ENCODE measurements at places on chromosomes 12 and 14.

GRCh38 chr14:55129428-55130195, 560 bp downstream of the LGALS3 start:
- peak; percentile 65 for DNase-seq

GRCh38 chr14:36423430-36423829, 96.6 kb downstream of the NKX2-1 start:
- no peak for DNase-seq

DNA sequence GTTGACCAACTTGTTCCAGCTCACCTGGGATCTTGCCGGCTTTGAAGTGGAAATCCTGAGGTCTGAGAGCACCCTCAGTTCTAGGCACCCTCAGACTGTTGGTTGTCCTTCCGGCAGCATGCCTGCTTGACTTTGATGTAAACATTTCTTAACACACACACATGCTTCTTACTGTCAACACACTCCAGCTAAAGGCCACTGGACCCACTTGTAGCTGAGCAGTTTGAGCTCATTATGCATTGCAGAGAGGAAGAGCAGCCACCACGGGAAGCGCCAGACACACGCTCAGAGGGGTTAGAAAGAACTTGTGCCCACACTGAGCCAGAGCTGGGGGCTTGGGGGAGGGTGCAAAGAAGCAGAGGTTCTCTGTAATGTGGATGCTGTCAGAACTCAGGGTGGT, 55.8 kb downstream of the TNFAIP2 start:
- no peak for DNase-seq

DNA sequence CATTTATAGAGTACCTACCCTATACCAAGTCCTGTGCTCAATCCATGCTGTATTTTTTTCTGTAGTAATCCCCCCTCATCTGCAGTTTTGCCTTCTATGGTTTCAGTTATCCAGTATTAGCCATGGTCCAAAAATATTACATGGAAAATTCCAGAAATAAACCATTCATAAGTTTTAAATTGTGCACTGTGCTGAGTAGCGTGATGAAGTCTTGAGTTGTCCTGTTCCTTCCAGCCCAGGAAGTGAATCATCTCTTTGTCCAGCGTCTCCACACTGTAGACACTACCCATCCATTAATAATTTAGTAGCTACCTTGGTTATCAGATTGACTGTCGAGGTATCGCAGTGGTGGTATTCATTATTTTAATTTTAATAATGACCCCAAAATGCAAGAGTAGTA, 54.2 kb downstream of the SUDS3 start:
- no peak for DNase-seq

DNA sequence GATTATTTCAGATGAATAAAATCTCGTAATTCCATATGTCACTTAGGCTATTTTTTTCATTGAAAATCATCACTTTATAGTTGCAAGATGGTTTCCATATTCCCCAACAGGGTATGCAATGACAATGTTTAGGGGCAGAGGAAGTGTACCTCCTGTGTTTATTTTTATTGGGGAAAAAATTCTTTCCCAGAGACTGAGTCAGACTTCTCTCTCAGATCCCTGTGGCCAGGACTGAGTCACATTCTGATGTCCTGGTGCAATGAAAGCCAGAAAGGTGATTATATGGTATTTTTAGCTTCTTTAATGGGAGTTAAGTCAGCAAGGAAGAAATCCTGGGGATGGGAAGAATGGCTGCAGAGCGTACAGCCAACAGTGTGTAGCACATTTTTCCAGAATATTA, 196.9 kb upstream of the ALG10 start:
- no peak for DNase-seq

DNA sequence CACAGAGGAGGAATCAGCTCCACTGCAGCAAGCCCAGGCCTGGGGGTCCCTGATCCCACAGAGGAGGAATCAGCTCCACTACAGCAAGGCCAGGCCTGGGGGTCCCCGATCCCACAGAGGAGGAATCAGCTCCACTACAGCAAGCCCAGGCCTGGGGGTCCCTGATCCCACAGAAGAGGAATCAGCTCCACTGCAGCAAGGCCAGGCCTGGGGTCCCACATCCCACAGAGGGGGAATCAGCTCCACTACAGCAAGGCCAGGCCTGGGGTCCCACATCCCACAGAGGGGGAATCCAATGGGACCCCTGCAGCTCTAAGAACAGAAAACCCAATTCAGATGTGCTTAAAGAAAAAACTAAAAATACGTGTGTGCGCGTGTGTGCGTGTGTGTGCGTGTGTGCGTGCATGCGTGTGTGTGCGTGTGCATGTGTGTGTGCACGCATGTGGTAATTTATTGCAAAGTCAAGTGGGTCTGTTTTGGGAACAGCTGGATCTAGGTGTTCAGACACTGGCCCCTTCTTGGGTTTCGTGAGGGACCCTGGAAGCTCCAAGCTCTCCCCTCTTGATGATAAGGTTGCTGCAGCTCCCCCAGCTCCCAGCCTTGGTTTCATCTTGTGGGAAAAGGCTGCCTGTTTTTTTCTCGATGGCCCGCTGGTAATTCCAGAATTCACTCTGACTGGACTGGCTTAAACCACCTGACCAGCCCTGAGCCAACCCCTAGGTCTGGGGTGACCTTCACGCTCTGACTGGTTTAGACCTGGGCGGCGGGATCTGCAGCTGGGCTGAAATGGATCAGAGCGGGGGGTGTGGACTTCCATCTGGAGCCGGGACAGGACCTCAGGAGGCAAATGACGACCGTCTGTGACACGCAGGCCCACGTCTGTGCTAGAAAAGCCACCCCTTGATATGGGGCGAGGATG, 47.1 kb downstream of the GALNT9 start:
- DNase-seq = no peak

DNA sequence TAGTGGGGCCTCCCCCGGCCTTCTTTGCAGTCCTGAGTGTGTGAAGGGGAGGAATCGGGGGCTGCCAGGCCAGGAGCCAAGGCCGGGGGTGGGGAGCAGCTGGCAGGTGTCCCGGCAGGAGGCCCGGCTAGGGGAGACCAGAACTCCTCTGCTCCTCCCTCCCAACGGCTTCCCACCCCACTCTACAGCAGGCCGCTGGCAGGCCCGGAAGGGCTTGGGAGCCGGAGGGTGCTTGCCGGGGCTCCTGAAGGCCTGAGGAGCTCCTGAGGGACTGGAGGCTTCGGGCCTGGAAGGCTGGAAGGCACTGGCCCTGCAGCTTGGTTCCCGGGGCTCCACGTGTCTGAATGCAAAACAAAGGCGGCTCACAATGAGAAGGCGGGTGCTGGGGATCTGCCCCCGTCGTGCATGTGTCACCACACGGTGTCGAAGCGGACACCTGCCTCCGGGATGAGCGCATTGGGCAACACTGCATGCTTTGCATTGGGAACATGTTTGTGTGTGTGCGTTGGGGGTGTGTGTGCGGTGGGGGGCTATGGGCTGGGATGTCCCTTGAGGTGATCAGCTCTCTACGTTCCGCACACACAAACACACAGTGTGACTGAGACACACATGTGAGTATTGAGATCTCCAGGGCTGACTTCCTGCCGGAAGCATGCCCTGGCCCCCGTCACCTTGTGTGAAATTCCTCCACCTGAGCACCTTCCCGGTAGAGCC, 30.9 kb upstream of the ANKRD9 start:
- no peak for DNase-seq

DNA sequence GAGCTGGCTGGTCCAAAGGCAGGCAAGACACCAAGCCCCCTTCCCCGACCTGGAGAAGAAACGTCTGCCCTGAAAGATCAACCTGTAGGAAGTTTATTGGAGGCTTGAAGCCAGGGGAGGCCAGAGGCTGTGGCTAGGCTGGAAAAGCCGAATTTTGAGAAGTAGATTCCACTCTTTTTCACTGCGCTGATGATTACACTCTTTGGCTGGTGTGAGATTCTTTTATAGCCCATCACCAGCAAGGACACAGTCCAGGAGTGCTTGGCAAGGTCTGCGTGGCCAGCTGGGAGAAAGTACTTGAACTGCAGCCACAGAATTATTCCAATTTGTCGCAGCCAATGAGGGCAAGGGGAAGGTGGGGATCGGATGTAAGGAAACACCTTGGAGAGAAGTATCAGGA, 45.0 kb downstream of the SYNE3 start:
- no peak for DNase-seq

DNA sequence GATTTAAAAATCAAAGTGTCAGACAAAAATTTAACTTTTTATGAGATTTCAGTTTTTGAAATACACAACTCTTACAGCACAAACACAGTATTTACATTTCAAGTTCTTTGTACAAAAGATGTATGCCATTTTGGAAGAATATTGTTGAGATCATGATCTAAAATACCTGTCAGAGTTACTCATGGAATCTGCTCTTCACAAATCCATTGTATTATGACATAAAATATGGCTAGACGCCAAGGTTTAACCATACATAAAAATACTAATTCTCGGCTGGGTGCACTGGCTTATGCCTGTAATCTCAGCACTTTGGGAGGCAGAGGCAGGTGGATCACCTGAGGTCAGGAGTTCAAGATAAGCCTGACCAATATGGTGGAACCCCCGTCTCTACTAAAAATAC, 6.2 kb upstream of the SYCP3 start:
- no peak for DNase-seq

DNA sequence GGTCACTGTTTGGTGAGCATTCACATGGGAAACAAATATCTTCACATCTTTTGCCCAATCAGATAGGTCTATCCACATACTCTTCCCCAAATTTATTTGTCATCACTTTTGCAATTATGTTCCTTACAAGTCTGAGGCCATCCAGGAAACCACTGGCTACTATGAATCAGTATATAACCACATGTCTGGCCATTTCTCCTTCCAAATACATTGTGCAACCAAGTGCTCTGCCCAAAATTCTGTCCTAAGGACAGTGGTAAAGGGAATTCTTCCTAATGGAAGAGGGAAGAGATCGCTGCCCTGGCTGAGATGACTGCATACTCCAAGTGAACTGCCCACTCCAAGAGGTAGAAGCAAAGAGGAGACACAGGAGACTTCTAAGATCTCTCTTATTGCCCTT, 148.9 kb upstream of the MAX start:
- no peak for DNase-seq

DNA sequence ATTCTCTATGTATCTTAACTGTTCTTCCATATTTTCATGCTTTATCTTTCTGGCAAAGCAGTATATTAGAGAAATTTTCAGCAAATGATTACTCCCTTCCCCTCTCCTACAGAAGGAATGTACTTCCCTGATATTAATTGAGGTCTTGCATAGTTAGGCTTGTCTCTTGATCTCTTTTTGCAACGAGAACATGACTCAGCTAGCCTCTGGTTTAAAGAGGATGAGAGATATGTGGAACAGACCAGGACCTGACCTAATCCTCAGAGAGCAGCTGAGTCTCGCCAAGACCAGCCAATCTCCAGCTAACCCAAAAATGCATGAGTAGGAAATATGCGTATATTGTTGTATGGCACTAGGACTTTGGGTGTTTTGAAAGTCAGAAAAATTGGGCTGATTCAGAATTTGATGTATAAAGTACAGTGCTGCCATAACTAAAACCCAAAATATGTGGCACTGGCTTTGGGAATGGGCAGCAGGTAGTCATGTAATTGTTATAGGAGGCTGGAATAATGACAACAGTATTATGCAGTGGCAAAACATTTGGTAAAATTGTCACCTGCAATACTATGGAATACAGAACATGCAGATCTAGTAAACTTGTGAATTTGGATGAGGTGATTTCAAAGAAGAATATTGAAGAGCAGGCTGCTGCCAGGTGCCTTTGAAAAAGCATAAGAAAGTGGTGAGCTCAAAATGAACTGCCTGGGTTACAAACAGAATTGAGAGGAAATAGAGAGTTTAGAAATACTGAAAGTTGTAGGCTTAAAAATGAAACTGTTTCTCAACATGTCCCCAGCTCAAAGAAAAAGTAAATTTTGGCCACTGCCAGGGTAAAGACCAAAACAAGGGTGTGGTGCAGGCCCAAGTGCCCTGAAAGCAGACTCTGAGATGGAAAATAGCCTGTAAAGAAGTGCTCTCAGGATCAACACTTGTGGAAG, 9.3 kb upstream of the USP15 start:
- no peak for DNase-seq

DNA sequence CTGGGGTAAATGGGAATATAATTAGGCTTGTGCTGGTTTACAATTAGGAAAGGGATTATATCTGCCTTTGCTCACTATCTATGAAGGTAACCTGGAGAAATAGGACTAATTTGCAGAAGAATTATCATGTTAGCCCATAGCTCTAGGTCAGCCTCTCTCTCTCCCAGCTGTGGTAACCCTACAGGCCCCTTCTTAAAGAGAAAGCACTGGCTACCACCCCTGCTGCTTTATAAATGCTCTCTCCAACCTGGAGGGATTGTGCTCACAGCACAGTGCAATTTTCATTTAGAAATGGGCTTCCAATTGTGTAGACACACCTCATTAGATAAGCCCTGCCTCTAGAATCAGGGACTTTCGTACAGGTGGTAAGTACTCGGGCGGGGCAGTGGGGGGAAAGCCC, 22.7 kb upstream of the MGST1 start:
- no peak for DNase-seq

DNA sequence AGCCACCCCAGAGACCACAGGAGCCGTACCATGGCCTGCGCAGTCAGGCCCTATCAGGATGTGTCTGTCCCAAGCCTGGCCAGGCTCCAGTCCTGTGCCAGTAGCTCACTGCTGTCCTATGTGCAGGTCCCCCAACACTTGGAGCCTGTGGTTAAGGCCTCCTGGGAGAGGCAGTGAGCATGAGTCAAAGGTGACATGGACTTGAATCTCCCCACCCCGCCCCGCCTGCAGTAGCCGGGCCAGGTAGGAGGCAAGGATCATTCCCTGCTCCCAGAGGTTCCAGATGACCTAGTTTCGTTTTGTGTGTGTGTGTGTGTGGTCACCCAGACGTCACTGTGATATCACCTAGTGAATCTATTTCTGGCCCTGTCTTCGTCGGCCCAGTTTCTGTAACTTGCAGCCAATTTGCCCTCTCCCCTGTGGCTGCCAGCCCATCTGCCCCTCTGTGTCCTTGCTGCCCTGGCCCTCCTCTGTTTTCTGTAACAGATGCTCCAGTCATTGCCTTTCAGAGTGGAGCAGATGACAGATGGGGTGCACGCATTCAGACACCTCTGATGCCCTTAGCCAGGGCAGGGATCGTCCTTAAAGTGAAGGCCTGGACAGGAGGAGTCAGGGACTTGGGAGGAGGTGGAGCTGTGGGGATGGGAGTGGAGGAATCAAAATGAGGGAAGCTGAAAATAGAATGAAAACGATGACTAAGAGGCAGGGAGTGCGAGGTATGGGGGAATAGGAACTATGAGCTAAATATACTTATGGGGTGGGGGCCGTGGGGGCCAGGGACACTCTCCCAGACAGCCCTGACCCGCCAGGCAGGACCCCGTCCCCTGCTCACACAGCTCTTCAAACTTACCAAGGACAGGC, 37.4 kb downstream of the SLC6A12 start:
- no peak for DNase-seq

- no peak for DNase-seq
Measured at GRCh38 chr12:124867401-124867930, 3.8 kb upstream of the SCARB1 start.

DNA sequence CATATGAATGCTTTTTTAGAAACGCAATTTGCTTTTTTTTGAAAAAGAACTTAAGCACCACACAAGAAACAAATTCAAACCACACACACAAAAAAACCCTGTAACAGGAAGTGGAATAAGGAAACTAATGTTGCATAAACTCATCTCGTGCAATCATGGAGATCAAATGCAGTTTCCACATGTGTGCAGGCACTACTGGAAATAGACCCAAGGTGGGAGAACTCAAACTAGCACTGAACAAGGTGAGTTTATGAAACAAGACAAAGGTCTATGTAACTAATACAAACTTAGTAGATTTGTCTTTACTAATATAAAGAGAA, 17.5 kb downstream of the NIN start:
- peak; percentile 51 for DNase-seq

GRCh38 chr12:12721814-12722434, 4.8 kb downstream of the CDKN1B start:
- no peak for DNase-seq

All from CD4-positive, alpha-beta T cell treated with Interleukin-2 at 100 ng/mL for 4 hours (primary cell).